ENCODE measurements at places on chromosomes 1 and 21. TPM values are rescaled to one million over a fixed set of nuclear protein-coding genes. Genes with fewer than 3 reads are reported as not detected.
A peak's percentile ranks its signal among the peaks of the same experiment; 100 is the strongest.

GRCh38 chr1:27555700-27556424 lies 48.1 kb downstream of the AHDC1 start:
- peaks cover 48% of the 10 kb centered on the region for H3K4me1 ChIP-seq
- peak overlapping the region; percentile 75 for H3K27ac ChIP-seq
- H3K4me3 ChIP-seq, result no peak overlapping the region
- DNase-seq, result no peak
- peaks cover 76% of the 10 kb centered on the region for H3K36me3 ChIP-seq
- no peaks in the 10 kb centered on the region for H3K27me3 ChIP-seq

DNA sequence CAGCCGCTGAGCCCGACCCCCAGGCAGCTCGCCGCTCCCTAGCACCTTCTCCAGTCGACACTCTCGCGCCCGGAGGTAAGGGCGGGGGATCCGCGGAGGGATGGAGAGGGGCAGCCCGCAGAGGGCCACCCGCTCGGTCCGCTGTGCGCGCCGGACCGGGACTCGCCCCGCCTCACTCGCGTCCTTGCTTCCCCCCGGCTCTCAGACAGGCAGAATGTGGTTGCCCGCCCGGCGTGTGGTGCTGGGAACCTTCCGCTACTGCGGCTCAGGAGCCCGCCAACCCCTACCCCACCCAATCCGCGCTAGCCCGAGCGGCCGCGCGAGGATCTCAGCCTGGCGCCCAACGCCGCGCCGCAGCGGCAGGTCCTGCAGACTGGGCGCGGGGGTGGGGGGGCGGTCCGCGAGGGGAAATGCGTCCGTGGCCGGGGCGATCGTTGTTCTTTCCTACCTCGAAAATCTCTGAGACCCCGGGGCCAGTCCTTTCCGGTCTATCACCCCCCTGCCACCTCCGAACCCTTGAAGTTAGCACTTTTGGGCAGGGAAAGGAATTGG lies 404 bp downstream of the LRRC8C start:
- no peaks in the 10 kb centered on the region for H3K27me3 ChIP-seq
- no peaks in the 10 kb centered on the region for H3K36me3 ChIP-seq
- H3K4me1 ChIP-seq, result peaks cover 11% of the 10 kb centered on the region
- DNase-seq, result peak; percentile 83
- peak overlapping the region; percentile 89 for H3K4me3 ChIP-seq
- peak overlapping the region; percentile 94 for H3K27ac ChIP-seq

GRCh38 chr1:102858695-102859094 lies 249.6 kb downstream of the COL11A1 start:
- no peaks in the 10 kb centered on the region for H3K27me3 ChIP-seq
- H3K4me1 ChIP-seq, result no peaks in the 10 kb centered on the region
- no peaks in the 10 kb centered on the region for H3K36me3 ChIP-seq
- no peak overlapping the region for H3K27ac ChIP-seq

DNA sequence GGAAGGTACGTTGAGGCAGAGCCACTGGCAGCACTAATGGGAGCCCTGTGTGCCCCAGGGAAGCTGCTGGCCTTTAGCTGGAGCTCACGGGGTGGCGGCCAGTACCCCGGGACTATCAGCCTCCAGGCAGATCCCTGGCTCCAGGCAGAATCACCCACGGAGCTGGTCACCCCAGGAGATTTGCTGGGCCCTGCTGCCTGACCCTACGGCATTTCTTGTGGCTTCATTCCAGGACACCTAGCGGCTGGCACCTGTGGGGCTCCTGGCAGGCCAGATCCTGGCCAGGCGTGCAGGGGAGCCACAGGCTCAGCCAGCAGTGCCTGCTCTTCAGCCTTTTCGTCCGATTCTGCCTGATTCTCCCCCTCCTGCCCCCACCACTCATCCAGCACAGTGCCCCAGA lies 7.1 kb downstream of the PADI1 start:
- H3K27me3 ChIP-seq, result no peaks in the 10 kb centered on the region
- H3K36me3 ChIP-seq, result no peaks in the 10 kb centered on the region
- H3K27ac ChIP-seq, result no peak overlapping the region
- no peak overlapping the region for H3K4me3 ChIP-seq
- DNase-seq, result no peak

DNA sequence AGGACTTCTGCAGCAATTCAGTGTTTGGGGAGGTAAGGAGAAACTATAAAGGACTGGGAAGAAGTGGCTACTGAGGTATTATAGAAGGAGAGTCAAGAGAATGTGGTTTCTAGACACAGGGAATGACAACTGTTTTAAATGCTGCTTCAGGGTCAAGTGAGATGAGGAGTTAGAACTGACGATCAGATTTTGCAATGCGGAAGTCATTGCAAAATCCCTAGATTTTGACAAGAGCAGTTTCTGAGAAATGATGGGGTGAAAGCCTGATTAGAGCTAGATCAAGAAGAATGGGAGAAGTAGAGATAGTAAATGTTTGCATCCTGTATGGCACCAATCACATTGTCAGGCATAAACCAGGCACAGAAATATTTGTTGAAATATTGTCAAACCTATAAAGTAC lies 4.7 kb upstream of the TSNAX start:
- H3K27ac ChIP-seq, result no peak overlapping the region
- no peak for DNase-seq
- H3K27me3 ChIP-seq, result no peaks in the 10 kb centered on the region
- H3K36me3 ChIP-seq, result no peaks in the 10 kb centered on the region
- peaks cover 8% of the 10 kb centered on the region for H3K4me1 ChIP-seq

GRCh38 chr1:54397090-54397591 lies 9.1 kb downstream of the SSBP3 start:
- DNase-seq, result no peak
- no peak overlapping the region for H3K4me3 ChIP-seq

DNA sequence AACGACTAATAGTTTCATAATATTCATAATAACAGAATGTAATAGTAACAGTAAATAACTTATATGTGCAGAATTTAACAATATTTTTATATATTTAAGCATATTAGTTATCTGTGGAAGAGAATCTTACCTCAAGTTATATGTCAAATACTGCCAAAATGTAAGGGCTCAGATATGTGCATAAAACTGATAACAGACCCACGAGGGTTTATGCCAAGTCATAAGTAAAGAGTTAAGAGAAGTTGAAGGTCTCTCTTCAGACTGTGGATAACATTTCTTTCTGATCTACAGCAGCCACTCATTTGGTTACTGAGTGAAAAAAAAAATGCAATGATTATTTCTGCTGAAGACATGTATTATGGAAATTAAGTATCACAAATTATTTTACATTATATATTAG lies 1167.8 kb upstream of the NCAM2 start:
- H3K27ac ChIP-seq, result no peak overlapping the region
- no peaks in the 10 kb centered on the region for H3K4me1 ChIP-seq
- no peaks in the 10 kb centered on the region for H3K27me3 ChIP-seq
- H3K36me3 ChIP-seq, result no peaks in the 10 kb centered on the region

- no peaks in the 10 kb centered on the region for H3K27me3 ChIP-seq
Measured at GRCh38 chr1:17933971-17934370, 173.6 kb upstream of the IGSF21 start.

GRCh38 chr1:42379794-42380585 lies 602 bp upstream of the RIMKLA start:
- no peaks in the 10 kb centered on the region for H3K36me3 ChIP-seq
- peaks cover 6% of the 10 kb centered on the region for H3K4me1 ChIP-seq
- H3K27me3 ChIP-seq, result peaks cover 2% of the 10 kb centered on the region
- H3K4me3 ChIP-seq, result peak overlapping the region; percentile 48
- H3K27ac ChIP-seq, result no peak overlapping the region

DNA sequence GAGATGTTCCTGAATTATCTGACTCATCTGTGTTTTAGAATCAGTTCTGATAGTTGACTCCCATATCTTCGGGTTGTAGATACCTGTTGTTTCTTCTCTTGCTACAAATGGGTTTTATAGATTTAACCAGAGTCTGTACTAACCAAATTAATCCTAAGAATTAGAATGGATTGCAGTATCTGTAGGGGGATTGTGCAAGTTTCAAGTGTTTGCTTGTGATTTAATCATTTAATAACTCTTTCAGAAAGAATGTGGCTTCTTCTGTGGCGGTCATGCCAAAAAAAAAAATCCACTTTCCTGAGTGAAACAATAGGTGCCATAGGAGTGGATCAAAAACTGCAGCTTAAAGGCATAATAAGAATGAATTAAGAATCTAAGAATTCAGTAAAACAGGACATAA lies 9.4 kb downstream of the IPO9 start:
- DNase-seq, result no peak
- no peak overlapping the region for H3K4me3 ChIP-seq
- H3K4me1 ChIP-seq, result no peaks in the 10 kb centered on the region
- peaks cover 12% of the 10 kb centered on the region for H3K36me3 ChIP-seq
- no peak overlapping the region for H3K27ac ChIP-seq

DNA sequence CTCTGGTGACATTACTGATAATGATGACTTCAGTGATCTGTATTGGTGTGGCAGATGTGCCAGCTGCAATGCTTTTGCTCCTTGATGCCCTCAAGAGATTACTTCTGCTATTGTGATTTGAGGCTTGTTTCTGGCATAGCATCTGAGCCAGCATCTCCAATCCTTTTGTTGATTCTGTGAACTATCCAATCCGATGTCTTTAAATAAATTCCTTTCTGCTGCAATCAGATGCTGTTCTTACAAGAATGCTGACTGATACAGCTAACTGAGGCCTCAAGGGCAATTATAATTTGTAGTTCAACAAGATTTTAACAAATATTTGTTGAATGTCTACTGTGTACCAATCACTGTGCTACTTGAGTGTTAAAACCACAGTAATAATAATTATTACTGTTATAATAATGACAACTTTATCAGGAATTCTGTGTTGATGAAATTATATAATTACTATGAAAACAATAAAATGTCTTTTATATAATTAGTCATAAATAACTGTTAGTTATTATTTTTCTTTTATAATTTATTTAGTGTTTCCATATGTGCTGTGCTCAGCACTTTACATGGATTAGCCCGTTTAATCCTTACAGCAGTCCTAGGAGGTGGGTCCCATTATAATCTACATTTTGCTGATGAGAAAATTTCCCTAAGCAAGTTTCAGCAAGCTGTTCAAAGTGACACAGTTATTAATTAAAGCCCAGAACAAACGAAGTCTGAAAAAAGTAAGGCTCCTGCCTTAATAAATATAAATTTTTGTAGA lies 308.2 kb downstream of the BRINP3 start:
- no peak overlapping the region for H3K4me3 ChIP-seq
- H3K27me3 ChIP-seq, result no peaks in the 10 kb centered on the region
- H3K36me3 ChIP-seq, result no peaks in the 10 kb centered on the region
- peak; percentile 17 for DNase-seq
- H3K27ac ChIP-seq, result no peak overlapping the region

DNA sequence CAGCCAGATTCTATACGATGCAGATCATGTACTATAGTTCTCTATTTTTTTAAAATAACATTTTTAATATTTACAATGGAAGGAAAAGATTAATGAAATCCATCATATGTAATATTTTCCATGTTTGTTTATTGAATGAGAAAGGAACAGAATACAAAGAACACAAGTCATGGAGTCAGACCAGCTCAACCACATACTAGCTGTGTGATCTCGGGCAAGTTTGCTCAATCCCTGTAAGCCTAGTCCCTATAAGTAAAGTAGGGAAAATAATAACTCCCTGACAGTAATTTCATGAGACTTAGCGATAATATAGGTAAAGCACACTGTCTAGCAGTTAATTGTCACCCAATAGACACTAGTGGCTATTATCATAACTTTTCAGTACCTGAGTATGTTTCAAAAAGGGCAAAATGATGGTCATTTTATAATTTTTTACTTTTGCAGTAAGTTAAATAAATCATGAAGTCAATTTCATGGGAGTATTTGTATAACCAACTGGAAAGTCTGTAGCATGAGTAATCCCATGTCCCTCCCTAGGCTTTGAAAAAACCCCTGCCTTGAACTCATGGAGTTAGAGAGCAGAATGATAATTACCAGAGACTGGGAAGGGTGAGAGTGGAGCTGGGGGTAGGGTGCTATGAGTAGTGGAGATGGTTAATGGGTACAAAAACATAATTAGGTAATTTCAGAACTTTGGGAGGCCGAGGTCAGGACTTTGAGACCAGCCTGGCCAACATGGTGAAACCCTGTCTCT lies 37.0 kb upstream of the EPS15 start:
- no peaks in the 10 kb centered on the region for H3K27me3 ChIP-seq
- H3K36me3 ChIP-seq, result no peaks in the 10 kb centered on the region
- H3K4me1 ChIP-seq, result no peaks in the 10 kb centered on the region
- no peak overlapping the region for H3K4me3 ChIP-seq
- H3K27ac ChIP-seq, result no peak overlapping the region

DNA sequence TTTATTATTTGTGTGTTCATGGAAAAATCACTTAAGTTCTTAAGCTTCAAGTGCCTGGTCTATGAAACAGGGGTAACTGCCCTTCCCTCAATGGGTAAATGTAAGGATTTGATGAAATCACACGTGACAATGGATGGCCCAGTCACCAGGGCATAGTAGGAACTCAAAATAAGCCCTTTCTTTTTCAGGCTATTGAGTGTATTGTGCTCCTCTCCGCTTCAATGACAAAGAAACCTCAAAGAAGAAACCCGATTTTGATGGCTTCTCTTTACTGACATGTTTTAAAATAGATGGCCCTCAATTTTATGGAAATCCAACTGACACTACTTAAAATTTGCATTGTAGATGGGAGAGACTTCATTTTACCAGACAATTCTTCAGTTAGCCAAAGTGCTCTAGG lies 543.5 kb downstream of the OMA1 start:
- H3K36me3 ChIP-seq, result no peaks in the 10 kb centered on the region
- H3K27me3 ChIP-seq, result no peaks in the 10 kb centered on the region
- H3K4me1 ChIP-seq, result no peaks in the 10 kb centered on the region
- H3K4me3 ChIP-seq, result no peak overlapping the region
- no peak overlapping the region for H3K27ac ChIP-seq

DNA sequence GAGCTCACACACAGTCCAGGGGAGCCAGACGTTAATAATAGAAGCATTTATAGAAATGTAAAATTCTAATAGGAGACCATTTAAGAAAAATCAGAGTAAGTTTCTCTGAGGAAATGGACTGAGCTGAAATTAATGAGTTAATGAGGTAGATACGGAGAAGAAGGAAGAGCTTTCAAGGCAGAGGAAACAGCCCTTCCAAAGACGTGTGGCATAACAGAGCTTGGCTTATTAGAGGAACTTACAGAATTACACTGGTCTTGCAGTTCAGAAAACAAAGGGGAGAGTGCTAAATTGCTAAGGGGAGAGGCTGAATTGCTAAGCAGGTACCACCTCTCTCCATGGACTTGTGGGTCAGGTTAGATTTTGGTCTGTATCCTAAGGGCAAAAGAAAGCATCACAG lies 8.2 kb upstream of the PIGK start:
- no peaks in the 10 kb centered on the region for H3K4me1 ChIP-seq
- no peaks in the 10 kb centered on the region for H3K27me3 ChIP-seq
- no peak overlapping the region for H3K27ac ChIP-seq
- no peaks in the 10 kb centered on the region for H3K36me3 ChIP-seq

CRNN gene
- total RNA-seq, result not detected

FAM151A gene
- total RNA-seq, result not detected

DPT gene
- total RNA-seq, result 9.4 TPM

NPHS2 gene
- not detected for total RNA-seq

Measured in spinal cord (tissue), 10 donors.